Bone marrow (tissue), 2 donors: ENCODE measurements at places on chromosomes 5 and 9.
A peak's percentile ranks its signal among the peaks of the same experiment; 100 is the strongest.

DNA sequence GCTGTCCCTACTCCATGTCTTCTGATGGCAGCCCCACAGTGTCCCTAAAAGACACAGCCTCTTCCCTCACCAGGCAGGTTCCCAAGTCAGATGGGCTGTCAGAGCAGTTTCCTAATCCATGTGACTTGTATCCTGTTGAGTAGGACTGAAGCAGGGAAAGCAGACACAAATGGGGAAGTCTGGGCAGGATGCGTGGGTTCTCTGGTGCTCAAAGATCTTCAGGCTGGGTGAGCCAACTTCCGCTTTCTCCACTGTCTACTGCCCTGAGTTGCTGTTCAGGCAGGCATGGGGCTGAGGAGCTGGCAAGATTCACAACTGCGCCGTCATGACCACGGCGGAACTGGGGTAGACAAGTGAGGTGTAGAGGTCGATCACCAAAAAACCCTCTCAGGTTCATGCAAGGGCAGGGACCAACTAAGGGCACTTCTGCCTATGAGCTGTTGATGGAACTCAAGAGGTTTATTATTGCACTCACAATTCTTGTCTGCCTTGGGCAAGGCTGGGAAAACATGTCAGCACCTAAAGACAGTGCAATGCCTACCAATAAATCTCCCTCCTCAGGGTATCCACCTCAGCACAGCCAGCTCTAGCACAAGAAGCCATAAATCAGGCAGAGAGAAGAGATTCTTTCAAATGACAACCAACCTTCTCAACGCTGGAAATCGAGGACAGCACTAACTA lies 83.4 kb downstream of the RAPGEF1 start:
- peak; percentile 66 for DNase-seq

GRCh38 chr9:132742821-132743311 lies 72.6 kb downstream of the GTF3C4 start:
- no peak for DNase-seq

- no peak for DNase-seq
These were observed 25.4 kb downstream of the SRFBP1 start for GRCh38 chr5:121987052-121987684.

DNA sequence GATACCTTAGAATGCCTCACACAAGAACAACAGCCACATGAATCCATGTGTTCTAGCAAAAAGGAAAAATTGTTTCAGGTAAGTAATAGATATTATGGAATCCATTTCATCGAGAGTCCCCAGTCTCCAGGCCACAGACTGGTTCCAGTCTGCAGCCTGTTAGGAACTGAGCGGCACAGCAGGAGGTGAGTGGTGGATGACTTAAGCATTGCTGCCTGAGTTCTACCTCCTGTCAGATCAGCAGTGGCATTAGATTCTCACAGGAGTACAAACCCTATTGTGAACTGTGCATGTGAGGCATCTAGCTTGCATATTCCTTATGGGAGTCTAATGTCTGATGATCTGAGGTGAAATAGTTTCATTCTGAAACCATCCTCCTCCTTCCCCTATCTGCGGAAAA lies 207.0 kb downstream of the CSNK1G3 start:
- DNase-seq = no peak

DNA sequence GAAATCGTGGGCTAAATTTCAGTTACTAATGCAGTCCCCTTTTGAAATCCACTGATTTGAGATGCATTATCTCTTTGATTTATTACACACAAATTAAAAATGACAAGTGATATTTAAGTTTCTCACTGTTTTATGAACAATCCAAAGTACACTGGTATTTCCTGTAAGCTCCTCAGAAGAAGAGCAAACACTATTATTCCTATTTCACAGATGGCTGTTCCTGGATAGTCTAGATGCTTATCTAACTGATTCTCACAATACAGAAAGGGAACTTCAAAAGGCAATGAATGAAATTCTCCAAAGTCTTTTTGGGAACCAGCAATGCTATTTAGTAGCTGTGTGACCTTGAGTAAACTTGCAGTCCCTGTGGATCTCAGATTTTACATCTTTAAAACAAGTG lies 404.7 kb upstream of the DAB2 start:
- DNase-seq = no peak

DNA sequence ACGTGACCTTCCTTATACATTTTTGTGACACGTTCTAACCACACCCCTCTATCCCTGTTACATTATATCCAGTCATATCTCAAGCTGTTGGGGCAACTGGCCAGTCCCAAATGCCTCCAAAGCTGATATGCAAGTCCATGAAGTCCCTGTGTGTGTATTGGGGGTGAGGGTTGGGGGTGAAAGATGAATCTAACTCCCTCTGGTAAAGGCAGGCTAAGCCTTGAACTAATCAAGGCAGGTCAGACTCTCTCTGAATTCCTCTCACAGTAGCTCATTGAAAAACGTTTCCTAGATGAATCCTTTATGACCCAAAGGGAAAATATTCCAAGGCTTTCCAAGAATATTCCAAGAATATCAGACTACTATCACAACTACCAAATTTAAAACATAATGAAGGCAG lies 174.4 kb downstream of the MUSK start:
- DNase-seq = no peak

DNA sequence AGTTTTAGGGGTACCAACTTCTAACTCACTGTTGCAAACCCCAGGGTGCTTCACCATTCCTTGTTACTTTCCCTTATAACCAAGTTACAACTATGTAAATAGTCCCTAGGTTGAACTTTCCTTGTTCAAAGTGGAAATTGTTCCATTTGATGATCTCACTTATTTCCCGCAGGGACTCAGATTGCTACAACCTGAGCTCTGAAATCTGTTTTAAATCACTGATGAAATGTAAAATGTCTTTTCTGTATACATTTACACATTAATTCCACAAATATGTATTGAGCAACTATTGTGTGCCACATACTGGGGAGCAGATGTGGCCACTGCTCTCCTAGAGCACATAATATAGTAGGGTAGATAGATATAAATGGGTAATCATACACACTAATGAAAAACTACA lies 69.1 kb upstream of the TARS1 start:
- DNase-seq = no peak
